ENCODE measurements at places on chromosomes 7 and 10. TPM values are rescaled to one million over a fixed set of nuclear protein-coding genes. Genes with fewer than 3 reads are reported as not detected.

The ACSM6 gene
- total RNA-seq: not detected

The IL6 gene
- 23.1 TPM for total RNA-seq

The ATP6V0A4 gene
- 0.21 TPM for total RNA-seq

The RBP4 gene
- 0.24 TPM for total RNA-seq

The PKD2L1 gene
- total RNA-seq: not detected

The DYNC1I1 gene
- total RNA-seq: 0.24 TPM

The ASAH2B gene
- 3.2 TPM for total RNA-seq

The COL13A1 gene
- 0.72 TPM for total RNA-seq

The RET gene
- total RNA-seq: 1.2 TPM

The SH2D4B gene
- under 0.01 TPM for total RNA-seq

The SAMD9L gene
- under 0.01 TPM for total RNA-seq

The LBX1 gene
- not detected for total RNA-seq

The ANKRD61 gene
- total RNA-seq: 0.48 TPM

The ZNF248 gene
- total RNA-seq: 7.7 TPM

The PIP gene
- total RNA-seq: not detected

The FBXO24 gene
- total RNA-seq: not detected

The TECPR1 gene
- total RNA-seq: 17.1 TPM

The COL17A1 gene
- total RNA-seq: 856 TPM

The ACBD7 gene
- 0.48 TPM for total RNA-seq

The FAM13C gene
- total RNA-seq: 0.24 TPM

The DNAH11 gene
- total RNA-seq: 3.0 TPM

The SCIN gene
- 5.3 TPM for total RNA-seq

The ACTL6B gene
- not detected for total RNA-seq

The FAM25G gene
- total RNA-seq: not detected

The MYL10 gene
- not detected for total RNA-seq

The EZH2 gene
- 3.6 TPM for total RNA-seq

The TDRD1 gene
- total RNA-seq: 1.4 TPM

The CELF2 gene
- 1.5 TPM for total RNA-seq

The ZNF365 gene
- total RNA-seq: 3.4 TPM

The PDE6C gene
- total RNA-seq: not detected

The PRSS37 gene
- total RNA-seq: not detected

All from tracheal epithelial cell (primary cell).